ENCODE measurements at places on chromosomes 4 and X.

- DNase-seq = no peak
Observed at GRCh38 chr4:126071346-126072333, 756.9 kb downstream of the FAT4 start.

DNA sequence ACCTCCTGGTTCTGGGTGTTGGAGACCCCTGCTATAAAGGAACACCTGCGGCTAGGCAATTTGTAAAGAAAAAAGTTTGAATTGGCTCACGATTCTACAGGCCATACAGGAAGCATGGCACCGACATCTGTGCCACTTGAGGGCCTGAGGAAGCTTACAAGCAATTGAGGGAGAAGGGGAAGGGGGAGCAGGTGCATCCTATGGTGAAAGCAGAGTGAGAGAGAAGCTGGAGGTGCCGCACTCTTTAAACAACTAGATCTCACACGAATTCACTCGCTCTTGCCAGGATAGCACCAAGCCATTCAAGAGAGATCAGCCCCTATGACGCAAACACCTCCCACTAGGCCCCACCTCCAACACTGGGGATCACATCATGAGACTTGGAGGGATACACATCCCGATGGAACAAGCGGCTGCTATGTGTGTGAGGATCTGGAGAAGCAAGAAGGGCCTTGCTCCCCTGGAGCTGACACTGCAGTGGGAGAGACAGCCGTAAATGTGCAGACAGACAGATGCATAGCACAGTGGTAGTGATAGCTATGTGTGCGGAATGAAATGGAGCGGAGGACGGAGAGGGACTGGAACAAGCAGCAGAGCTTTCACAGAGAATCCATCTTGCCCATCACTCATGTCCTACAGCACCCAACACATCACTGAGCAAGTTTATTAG, 60.7 kb upstream of the HELT start:
- peak; percentile 10 for DNase-seq

DNA sequence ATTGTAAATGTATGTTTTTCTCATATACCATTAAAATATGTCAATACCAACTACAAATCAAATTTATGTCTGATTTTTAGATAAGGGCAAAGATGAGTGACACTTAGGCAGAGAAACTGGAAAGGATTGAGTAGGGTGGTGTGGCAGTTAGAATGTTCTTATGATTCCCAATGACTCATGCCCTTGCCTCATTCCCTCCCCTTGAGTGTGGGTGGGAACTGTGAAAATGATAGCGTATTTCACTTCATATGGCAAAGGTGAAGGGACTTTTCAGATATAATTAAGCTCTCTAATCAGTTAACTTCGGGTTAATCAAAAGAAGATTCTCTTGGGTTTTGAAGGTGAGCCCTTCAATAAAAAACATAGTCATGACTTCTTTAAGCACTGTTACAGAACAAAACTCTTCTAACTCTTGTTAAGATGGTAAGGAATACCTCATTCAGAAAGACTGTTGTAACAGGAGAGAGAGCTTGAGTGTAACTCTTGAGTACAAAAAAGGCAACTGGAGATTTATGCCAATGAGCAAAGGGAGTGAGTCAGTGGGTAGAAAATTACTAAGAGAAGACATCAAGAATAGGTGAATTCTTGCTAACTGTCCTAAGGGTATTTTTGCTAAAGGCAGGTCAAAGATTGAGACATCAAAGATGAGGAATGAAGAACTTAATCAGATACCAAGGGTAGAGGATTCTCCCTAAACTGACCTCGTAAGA, 329.5 kb downstream of the KCTD8 start:
- DNase-seq = no peak

GRCh38 chr4:78057600-78058550, 752 bp downstream of the FRAS1 start:
- peak; percentile 72 for DNase-seq

GRCh38 chrX:48540028-48540375, 488 bp downstream of the TBC1D25 start:
- DNase-seq = no peak

- DNase-seq = no peak
Observed at GRCh38 chr4:27214010-27214409, 353.4 kb downstream of the STIM2 start.

GRCh38 chr4:147586637-147587036, 30.6 kb upstream of the TMEM184C start:
- DNase-seq = no peak

GRCh38 chrX:13669246-13669737, 16.4 kb downstream of the TCEANC start:
- no peak for DNase-seq

GRCh38 chr4:134935320-134935719, 733.7 kb upstream of the PABPC4L start:
- DNase-seq = no peak

- DNase-seq = no peak
Observed at GRCh38 chrX:117327373-117327772, 789.2 kb downstream of the KLHL13 start.

DNA sequence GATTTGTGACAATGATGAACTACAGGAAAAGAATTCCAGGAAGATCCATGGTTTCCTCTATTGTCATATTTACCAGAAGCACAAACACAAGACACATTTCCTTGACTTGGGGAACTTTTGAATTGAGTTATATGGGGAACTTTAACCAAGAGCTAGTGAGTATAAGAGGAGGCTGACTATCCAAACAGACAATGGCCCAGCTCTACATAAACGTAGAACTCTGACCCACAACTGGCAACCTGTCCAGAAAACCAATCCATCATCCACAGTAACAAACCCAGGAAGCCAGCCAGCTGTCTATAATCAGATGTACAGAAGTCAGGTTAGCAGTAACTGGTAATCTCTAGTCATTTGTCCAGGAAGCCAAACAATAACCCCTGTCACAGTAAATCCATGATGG, 167.0 kb upstream of the CPEB2 start:
- no peak for DNase-seq

- no peak for DNase-seq
Observed at GRCh38 chr4:104206784-104207183, 287.9 kb downstream of the CXXC4 start.

DNA sequence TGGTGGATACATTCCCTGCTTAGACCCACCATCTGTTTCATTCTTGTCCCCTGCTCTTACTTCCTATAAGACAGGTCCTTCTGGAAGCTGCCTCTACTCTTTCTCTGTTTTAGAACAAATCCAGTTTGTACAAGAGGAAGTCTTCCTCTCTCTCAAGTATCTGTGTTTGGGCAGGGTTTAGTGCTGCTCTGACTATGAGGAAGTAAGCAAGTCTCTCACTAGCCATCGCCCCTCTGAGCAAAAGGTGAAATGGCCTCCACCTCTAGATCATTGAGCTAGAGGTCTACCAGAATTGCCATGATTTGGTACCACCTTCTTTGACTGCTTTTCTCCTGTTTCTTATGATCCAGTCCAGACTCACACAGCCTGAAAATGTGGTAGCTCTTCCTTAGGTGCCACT, 8.4 kb downstream of the BTK start:
- no peak for DNase-seq

- DNase-seq = no peak
Observed at GRCh38 chr4:1216869-1217294, 32.0 kb downstream of the CTBP1 start.

DNA sequence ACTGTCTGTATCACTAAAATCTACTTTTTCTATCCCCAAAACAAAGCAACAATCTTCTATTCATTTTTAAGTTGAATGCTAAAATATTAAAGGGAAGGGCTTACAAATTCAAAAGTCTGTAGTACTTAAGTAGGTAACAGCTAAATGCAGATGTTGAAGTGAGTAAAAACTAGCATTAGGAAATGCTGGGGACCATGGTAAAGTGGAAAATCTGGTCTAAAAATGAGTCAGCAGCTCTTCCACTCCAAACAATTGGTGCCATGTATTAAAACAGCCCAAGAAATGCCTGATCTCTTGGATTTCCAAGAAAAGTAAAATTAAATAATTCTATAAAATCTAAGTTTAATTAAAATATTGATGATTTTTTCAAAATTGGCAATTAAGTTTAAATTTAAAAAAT, 73.3 kb upstream of the PPP3CA start:
- DNase-seq = no peak

DNA sequence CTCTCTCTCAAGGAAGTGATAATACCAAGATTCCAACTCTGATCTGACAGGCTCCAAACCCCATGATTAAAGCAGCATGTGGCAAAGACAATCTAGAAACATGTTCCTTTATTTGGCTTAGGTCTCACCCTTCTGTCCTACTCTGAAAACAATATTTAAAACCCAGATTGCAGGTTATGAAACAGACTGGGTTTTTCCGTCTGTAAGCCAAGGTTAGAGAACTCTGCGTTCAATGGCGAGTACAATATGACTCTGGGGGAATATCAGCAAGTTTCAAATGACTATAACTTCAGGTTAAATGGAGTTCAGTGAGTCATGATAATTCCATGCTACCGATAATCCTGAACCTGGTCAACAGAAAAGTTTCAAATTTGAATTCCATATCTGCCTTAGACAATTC, 50.8 kb downstream of the ANAPC10 start:
- DNase-seq = no peak

All from type B pancreatic cell (in vitro differentiated cells).